ENCODE measurements at places on chromosomes 7 and 10.

DNA sequence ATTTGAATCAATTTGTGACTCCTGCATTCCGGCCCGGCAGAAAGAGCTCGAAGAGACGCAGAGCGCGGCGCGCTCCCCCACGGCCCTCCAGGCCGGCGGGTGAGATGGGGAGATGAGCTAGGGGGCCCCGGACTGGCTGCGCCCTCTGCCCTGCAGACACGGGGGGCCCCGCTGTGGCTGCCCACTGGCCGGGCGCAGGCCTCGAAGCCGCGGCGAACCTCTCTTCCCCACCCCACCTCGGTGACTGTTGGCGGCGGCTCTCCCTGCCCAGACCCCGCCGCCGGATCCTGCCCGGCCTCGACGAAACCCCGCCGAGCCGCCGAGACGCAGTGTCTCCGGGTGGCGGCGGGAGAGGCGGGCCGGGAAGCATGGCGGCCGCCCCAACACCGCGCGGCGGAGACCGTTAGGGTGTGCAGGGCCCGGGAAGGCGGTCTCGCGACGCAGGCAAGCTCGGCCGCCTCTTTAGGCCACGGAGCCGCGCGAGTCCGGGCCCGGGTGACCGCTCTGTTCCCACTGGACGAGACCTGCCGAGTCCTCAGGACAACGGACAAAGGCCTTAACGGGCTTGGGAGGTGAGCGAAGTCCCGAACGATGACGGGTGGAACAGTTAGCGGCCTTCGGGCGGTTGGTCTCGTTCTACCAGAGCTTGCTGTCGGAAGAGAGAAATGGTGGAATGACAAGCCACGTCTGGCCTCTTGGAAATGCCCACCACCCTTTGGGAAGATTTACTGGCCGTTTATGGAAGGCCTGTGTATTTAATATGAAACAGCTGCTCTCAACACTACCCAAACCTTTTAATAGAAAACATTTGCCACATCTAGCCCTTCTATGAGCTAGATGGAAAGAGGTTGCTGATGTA, 24.3 kb downstream of the NUP42 start:
- no peak for DNase-seq

GRCh38 chr7:121366852-121367431, 29.2 kb downstream of the FAM3C start:
- DNase-seq: no peak

DNA sequence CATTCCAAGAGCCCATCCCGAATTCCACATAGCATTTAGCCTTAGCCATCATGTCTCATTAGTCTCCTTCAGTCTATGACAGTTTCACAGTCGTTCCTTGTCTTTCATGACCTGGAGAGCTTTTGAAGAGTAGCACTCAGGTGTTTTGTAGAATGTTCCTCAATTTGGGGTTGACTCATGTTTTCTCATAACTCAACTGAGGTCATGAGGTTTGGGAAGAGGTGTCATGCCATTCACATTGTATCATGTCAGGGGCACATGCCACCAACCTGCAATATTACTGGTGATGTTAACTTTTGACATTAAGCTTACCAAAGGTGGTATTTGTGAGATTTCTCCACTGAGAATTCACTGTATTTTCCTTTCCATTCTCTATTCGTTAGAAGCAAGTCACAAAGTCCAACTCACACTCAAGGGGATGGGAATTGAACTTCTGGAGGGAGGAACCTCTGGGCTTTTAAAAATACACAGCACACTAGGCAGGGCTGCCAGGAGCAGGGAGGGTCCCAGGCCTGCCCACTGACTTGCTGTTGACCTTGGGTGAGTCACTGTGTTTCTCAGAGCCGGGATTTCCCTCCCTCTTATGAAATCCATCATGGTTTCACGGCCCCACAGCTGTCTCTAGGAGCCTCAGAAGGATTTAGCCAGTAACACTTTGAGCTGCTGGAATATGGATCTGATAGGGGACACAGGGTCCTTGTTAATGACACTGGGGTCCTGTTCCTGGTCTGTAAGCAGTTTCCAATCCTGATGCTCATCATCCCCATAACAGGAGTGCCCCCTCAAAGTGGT, 74.4 kb upstream of the TCF7L2 start:
- peak; percentile 25 for DNase-seq

- DNase-seq: no peak
Observed at GRCh38 chr7:135811506-135811905, 62.9 kb upstream of the FAM180A start.

DNA sequence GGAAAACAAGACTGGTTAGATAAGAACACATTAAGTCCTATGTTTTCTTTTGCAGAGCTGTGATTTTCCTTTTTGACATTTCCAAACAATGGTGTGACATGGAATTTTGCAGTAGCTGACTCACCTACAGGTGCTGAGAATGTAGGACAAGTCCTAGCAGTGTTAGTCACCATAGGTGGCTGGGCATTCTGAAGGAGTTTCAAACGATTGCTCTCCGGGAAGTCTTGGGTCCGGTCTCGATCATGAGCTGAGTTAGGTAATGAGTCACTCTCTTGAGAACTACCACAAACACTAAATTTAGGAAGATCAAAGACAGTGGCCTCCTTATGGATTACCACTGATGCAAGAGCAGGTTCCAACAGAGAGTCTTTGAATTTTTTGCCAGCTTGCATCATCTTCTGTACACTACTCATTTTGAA, 3.6 kb downstream of the FIGNL1 start:
- DNase-seq: peak; percentile 53

DNA sequence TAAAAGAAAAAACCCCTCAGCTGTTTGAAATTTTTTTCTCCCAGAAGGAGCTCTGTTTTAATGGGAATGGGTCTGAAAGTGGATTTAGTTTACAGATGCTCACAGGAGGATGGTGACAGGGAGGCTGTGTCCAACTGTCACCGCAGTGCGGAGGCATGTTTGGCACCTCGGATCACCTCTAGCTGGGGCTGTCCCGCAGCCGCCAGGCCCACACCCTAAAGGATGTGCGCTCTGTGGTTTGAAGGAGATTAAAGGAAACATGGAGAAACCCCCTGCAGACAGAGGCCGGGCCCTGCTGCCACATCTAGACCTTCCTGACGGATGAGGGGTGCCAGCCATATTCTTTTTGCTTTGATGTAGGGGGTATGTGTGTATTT, 160.6 kb downstream of the DNAJB6 start:
- DNase-seq: no peak

- DNase-seq: no peak
Observed at GRCh38 chr7:44703921-44704320, 44.7 kb upstream of the ZMIZ2 start.

GRCh38 chr7:123782071-123782798, 33.4 kb upstream of the WASL start:
- DNase-seq: no peak

GRCh38 chr7:149171892-149172533, 23.3 kb upstream of the ZNF282 start:
- no peak for DNase-seq

- no peak for DNase-seq
Observed at GRCh38 chr7:19333706-19334105, 188.5 kb upstream of the FERD3L start.

DNA sequence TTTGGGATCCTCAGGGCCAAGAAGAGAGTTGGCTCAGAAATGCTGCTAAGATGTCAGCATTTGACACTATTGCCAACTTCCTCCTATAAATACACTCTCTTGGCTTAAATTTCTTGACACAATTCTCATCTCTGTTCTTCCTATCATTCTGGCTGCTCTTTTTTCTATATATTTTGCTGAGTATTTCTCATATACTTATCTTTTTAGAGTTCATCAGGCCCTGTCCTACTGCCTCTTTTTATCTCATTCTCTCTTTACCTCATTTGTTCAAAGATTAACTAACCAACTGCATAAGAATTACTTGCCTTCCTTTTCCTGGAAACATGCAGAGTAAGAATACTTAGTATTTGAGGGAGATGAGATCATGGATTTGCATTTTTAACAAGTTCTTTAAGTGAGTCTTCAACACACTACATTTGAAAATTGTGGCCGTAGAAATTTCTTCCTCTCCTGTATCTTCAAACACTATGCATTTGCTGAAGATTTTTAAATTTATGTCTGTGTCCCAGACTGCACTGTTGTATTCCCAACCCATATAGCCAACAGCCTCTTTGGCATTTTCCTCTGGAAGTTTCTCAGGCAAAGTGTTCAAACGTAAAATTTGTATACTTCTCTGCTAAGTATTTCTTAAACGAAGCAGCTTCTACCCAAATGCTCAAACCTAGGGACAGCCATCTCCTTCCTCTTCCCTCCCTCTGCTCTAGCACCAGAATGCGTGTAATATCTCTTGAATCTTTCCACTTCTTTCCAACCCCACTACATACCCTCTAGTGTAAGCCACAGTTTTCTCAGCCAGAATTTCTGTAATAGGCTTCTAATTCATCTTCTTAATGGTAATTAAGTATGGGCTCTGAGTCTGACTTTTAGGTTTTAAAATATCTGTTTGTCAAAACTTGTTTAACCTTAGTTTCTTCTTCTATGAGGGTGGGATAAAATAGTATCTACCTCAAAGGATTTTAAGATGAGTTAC, 35.5 kb downstream of the ARL4A start:
- no peak for DNase-seq

Data from AG09309 (cell line).